ENCODE measurements at places on chromosomes 11 and 22.

- no peak for DNase-seq
Observed at GRCh38 chr11:6850526-6850925, 5.0 kb downstream of the OR10A5 start.

- DNase-seq, result no peak
Observed at GRCh38 chr11:119691701-119692539, 37.1 kb downstream of the NECTIN1 start.

- no peak for DNase-seq
Observed at GRCh38 chr22:25232301-25232700, 12.9 kb downstream of the CRYBB2 start.

- DNase-seq, result no peak
Observed at GRCh38 chr11:4041731-4042391, 52.7 kb upstream of the RRM1 start.

GRCh38 chr11:2775626-2776350 lies 76.0 kb upstream of the KCNQ1OT1 start:
- no peak for DNase-seq

GRCh38 chr11:114877976-114878375 lies 199.6 kb downstream of the NXPE2 start:
- DNase-seq, result no peak

DNA sequence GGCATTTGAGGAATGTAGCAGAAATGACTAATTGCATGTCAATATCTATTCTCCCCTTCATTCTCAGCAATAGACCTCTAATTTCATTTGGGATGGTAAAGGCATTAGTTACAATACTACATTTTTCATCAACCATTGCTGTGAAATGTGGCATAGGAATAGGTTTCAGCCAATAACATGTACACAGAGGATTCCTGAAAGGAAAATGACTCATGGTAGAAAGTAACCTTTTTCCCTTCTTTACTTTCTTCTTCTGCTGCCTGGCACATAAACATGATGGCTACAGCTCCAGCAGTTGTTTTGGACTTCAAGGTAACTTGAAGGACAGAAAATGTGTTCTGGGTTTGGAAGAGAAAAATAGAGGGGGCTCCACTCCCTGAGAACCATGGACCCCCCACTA lies 231.8 kb upstream of the CTSC start:
- no peak for DNase-seq

DNA sequence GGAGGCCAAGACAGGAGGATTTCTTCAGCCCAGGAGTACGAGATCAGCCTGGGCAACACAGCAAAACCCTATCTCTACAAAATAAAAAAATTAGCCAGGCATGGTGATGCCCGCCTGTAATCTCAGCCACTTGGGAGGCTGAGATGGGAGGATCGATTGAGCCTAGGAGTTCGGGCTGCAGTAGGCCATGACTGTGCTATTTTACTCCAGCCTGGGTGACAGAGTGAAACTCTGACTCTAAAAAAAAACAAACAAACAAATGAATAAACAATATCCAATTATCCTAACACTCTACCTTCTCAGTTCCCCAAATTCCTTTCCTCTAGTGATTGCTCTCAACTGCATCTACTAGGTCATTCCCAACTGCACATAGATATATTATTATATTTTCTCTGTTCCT lies 5.4 kb downstream of the NUP160 start:
- DNase-seq, result no peak

GRCh38 chr11:121696177-121696871 lies 243.6 kb upstream of the SORL1-AS1 start:
- DNase-seq, result no peak

DNA sequence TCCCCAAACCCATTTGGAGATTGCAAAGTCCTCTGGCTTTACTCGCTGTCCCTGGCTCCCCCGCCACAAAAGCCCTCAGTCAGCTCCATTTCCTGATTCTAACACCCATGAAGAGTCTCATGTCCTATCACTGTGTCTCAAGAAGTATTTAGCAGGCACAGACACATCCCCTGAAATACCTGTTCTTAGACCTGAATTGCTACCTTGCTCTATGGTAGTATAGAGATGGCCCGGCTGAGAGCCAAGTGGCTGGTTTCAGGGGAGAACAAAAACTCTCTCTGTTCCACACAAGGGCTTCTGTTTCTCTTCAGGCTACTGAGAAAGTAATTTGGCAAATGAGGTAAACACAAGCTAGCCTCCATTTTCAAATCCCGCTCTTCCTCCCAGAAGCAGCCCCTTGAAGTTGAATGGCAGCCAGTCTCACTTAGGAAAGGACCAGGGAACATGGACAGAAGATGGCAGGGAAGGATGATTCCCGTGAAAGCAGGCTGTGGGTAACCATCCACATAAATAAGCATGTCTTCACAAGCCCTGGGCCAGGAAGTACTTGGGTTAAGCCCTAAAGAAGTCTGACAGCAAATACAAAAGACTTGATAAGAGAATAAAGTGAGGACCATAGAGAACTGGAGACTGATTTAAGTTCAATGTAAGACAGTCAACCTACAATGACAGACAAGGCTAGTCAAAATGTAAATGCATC lies 137.8 kb downstream of the C11orf58 start:
- DNase-seq, result no peak

DNA sequence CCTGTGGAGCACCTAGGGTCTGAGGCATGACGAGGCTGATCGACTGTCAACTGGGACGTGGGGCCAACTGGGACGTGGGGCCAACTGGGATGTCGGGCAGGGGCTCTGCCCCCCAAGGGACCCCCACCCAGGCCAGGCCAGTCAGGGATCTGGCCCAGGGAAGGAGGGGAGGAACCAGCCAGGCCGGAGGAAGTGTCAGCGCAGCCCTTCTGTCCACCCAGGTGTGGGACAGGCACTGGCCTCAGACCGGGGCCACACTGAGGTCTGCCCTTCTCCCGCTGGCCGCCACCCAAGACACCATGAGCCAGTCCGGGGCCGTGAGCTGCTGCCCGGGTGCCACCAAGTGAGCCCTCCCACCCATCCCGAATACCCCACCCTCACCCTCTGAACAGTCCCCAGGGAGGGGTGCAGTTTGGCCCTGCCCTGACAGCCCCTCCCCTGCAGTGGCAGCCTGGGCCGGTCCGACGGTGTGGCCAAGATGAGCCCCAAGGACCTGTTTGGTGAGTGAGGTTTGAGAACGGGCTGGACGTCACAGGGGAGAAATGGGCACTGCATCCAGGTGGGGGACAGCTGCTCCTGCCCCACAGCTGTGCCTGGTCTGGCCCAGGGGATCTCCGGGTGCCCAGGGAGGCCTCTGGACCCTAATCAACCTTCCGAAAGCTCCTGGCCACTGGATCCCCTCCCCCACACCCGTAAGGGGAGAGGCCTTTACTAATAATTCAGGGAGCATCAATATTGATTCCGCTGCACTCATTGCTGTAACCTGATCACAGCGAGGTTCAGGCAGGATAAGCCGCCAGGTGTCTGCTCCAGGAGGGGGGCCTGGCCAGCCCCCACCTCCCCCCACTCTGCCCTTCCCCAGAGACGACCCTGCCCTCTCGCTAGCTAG lies 3.3 kb downstream of the EPS8L2 start:
- DNase-seq, result no peak

DNA sequence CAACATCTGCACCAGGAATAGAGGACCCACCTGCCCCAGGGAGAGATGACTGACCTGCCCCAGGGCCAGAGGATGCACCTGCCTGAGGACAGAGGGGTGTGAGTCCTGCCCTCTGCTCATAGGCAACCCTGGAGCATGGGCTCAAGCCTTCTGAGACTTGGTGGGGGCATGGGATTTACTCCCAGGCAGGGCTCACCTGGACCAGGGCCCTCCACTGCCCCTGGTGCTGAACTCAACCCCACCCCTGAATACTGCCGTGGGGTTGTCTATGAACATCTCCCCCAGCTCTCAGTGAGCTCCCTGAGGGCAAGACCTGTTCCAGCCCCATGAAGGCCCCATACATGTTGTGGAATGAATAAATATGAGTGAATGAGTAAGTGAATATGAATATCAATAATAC lies 33.8 kb upstream of the MUC5AC start:
- no peak for DNase-seq

DNA sequence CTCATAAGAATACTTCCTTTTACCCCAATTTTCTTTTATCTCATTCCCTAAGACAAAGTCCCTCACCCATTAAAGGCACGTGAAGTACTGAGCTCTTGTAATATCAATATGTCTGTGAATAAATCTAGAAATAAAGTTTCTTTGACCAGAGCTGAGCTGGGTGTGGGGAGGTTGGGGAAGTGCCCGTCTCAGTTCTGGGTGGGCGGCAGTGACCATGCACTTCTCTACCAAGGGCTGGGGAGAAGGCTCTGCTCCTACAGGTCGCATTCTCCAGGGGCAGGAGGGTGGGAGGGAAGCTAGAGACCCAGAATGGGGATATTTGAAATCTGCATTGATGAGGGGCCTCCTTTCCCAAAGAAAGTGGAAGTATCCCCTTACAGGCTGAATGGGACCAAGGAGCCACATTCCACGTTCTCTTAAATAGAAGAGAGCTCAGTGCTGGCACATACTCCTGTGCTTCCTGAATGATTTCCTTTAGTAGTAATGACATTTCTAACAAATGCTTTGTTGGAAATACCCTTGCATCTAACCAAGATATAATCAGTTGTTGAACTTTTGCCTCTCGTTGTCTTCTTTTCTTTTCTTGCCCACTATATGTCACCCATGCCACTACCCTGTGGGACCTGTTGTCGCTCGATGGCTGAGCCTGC lies 16.1 kb downstream of the RBX1 start:
- no peak for DNase-seq

DNA sequence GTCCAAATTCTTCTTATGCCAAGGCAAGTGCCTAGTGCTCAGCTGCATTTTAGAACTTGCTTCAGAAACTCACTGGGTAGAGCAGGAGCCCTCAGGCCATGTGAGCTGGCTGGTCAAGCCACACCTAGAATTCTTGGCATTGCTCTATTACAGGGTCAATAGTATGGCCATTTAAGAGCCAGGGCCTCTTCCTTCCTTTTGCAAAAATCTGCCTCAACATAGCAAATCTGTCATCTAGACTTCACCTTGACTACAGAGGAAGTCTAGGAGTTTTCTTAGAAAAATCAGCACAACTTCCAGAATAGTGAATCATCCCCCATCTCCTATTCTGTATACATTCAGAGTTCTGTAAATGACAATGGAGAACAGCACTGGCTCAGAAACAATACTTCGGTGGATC lies 112.0 kb upstream of the TTC12 start:
- DNase-seq, result no peak

GRCh38 chr22:21939461-21939913 lies 13.2 kb downstream of the PPM1F start:
- no peak for DNase-seq

DNA sequence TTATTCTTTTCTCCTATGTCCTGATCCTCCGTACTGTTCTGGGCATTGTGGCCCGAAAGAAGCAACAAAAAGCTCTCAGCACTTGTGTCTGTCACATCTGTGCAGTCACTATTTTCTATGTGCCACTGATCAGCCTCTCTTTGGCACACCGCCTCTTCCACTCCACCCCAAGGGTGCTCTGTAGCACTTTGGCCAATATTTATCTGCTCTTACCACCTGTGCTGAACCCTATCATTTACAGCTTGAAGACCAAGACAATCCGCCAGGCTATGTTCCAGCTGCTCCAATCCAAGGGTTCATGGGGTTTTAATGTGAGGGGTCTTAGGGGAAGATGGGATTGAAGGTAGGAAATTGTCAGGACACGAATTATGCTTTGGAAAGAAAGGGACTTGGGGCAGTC lies 843 bp downstream of the OR51T1 start:
- no peak for DNase-seq

- DNase-seq, result peak; percentile 88
Observed at GRCh38 chr11:57761301-57762234, at the start of gene CTNND1. TSS of gene CTNND1 (plus strand) at chr11:57761802. CDS start at chr11:57791479, 29,677 bp downstream.

DNA sequence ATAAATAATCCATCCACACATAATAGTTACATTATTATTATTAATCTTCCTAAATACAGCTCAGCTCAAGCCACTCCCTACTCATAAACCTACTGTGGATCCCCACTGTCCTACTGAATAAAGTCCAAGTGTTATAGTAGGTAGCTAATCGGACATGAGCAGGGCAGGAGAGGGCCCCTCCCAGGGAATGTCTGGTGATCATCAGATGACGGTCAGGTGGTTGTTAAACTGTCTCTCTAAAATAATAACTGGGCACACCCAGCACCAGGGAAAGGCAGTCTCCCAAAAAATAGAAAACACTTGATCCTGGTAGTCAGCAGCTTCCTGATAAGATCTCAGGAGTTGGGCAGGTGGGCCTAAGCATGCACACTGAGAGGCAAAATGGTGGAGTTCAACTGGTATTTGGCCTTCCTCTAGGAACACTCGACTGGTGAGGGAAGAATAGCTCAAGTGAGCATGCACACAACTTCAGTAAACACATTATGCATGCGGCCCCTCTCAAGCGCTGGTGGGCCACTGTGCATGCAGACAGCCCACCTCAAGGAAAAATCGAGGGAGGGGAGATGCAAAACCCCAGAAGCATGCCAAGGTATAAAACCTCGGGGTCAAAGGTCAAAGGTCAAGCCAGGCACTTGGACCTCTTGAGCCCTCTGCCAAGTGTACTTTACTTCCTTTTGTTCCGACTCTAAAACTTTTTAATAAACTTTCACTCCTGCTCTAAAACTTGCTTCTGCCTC lies 65.0 kb downstream of the LRRC32 start:
- DNase-seq, result no peak

GRCh38 chr11:46392421-46393230 lies 1.1 kb upstream of the CHRM4 start:
- DNase-seq, result no peak

- no peak for DNase-seq
Observed at GRCh38 chr22:31098632-31099110, 8.7 kb downstream of the SELENOM start.

DNA sequence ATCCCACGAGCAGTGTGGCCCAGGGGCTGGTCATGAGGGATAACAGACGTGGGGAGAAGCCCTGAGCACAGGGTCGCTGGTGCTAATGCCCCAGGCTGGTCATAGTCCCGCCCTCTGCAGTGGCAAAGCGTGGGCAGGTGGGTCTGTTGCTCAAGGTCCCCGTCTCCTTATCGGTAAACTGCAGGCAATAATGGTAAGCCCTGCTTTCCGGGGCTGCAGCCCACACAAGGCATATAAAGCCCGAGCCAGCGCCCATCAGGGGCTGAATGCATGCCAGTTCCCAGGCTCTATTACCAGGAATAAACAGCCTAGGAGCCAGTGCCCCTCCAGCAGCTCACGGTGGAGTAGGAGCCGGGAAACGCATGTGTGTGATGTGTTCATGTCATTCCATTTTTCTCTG lies 261.0 kb downstream of the BRD1 start:
- DNase-seq, result no peak

DNA sequence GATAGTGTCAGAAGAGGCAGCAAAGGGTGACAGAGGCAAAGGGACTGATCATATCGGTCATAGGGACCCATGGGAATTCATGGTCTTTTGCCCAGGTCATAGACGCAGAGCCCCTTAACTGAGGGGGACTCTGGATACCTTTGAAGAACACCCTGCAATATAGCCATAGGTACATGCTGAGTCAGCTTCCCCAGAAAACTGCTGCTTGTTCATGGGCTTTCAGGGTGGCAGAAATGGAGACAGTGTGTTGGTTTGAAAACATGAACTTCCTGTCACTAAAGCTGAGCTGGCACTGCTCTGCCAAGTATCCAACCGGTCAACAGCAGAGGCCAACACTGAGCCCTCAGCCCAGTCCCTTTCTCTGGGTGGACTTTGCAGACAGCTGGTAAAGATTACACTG lies 114.2 kb downstream of the EFCAB6 start:
- no peak for DNase-seq

Data from NCI-H2107 (cell line).